NCI-H748 treated with DMSO at 0.1 percent for 48 hours (cell line): ENCODE measurements at places on chromosomes 3 and 15.

- no peak for DNase-seq
These were observed 4.6 kb upstream of the SAMMSON start for GRCh38 chr3:69994919-69995318.

- DNase-seq, result no peak
These were observed 47.4 kb upstream of the SEC22A start for GRCh38 chr3:123154020-123154985.

GRCh38 chr15:42482701-42483100 lies 8.2 kb downstream of the ZNF106 start:
- no peak for DNase-seq

- no peak for DNase-seq
These were observed 10.1 kb upstream of the C3orf22 start for GRCh38 chr3:126568776-126569342.

DNA sequence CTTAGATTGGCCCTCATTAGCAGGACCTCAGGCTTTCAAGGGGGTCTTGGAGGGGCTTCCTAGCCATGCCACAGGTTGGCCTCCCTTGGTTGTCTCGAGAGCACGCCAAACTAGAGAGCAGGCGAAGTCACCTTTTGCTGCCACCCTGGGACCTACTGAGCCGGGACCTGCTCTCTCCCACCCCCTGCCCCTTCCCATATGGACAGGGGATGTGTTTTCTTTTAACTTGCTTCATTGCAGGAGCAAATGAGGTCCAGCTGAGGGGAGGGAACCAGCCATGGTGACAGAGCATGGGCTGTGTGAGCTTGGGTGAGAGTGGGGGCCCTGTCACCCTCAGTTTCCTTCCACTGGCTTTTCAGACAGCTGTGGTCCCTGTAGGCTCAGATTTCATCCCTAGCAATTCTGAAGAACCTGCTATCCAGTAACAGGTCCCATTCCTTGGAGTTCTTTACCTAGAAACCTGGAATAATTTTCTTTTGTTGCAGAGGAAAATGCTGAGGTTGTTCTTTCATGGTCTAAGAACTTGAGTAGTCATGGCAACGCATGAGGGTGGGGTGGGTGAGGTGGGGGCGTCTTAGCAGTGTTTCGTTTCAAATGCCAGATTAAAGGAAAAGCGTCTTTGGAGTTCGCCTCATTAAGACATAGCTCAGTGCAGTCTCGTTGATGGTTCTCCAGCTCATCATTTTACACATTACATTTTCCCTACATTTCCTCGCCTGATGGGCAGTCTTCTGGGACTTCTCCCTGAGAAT lies 20.1 kb upstream of the MAGEF1 start:
- DNase-seq, result no peak

- no peak for DNase-seq
These were observed 228.0 kb downstream of the UACA start for GRCh38 chr15:70535071-70535954.

DNA sequence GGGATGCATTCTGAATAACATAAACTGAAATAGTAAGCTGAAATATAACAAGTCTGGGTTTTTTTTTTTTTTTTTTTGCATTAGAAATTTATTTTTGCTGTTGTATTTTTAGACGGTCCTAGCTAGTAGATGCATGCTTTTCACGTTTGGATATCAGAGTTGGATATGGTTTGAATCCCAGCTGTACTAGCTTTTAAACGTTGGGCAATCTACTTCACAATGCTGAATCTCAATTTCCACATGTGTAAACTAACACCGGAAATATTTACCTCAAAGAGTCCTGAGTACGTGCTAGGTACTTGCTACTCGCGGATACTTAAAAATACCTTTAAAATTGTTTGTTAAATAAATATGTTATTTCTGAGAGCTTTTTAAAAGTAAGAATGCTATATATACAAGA lies 139.8 kb downstream of the BBX start:
- DNase-seq, result peak; percentile 10

GRCh38 chr3:150958683-150959082 lies 13.8 kb downstream of the CLRN1 start:
- no peak for DNase-seq

- no peak for DNase-seq
These were observed 61.3 kb upstream of the SLC6A6 start for GRCh38 chr3:14340960-14341708.

- no peak for DNase-seq
These were observed 23.7 kb downstream of the PRR23E start for GRCh38 chr3:127216415-127217261.

DNA sequence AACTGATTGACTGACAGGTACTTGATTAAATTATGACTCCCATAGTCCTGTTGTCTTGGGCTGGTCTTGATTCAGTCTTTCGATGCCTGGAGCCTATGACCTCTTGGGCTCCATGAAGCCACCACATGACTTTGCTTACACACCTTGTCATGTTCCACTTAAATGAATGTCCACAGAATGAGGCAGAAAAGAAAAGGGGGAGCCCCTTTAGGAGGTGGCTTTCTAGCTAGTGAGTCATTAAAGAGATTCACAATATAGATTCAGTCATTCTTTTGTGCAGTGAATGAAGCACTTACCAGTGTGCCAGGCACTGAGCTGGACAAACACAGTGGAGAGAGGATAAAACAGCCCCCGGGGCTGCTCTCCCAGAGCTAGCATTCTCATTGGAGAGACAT lies 17.1 kb downstream of the VIPR1 start:
- no peak for DNase-seq

DNA sequence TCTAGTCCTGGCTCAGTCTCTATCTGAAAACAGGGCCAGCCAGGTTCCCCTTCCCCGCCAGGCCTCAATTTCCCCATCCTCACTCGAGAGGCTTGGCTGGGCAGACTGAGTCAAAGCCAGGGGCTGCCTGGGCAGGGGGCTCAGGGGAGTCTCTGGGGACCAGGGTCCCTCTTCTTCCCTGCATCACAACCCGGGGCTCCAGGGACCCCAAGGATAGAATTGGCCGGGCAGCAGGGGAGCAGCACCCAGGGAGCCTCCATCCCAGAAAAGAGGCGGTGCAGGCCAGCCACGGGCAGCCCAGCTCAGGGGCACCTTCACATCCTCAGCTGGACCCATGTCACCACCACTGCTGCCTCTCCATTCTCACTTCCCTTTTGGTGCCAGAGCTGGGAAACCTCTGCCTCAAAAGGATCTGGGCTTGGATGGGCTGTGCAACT lies 13.3 kb upstream of the PLXND1 start:
- no peak for DNase-seq

- no peak for DNase-seq
These were observed 310.4 kb downstream of the ERC2 start for GRCh38 chr3:56157693-56158362.

DNA sequence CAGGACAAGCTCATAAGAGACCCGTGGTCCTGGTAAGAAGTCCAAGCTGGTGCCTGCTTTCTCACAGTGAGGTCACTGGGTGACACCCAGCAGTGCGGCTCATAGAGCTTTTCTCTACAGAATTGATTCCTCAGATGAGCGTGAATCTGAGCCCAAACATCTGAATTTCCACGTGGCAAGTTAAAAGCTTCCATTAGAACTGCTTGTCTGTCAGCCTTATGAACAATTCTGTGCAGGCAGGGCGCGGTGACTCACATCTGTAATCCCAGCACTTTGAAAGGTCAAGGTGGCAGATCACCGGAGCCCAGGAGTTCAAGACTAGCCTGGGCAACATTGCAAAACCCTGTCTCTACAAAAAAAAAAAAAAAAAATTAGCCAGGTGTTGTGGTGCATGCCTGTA lies 113.1 kb upstream of the ABHD17C start:
- no peak for DNase-seq

DNA sequence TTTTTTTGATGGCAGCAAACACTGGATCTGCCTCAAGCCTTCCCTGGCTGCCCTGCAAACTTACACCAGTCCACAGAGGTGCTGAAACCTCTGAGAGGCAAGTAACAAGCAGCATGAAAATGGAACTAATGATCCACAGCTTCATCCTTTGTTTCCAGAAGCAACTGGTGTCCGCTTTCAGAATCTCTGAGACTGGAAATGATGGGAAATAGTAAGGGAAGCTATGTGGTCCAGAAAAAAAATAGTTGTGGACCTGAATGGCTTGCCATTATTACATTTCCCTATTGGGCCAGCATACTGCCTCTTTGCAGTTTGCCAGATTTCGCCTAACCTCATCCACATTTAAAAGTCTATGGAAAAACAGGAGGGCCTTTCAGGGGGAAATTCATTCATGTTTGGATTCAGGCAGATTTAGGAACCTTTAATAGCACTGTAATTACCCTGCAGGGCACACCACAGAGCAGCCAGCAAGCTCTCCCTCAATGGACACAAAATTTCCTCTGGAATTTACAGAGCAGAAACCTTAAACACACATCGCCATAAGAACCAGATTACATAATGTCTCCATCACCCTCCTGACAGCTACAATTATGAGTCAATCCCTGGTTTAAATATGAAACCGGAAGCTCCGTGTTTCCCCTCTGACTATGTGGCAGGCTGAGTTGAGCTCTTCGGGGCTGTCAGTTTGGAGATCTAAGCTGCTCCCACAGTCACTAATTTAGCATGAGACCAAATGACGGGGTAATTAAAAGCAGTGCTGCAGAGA lies 134.4 kb downstream of the TMCO5A start:
- no peak for DNase-seq

GRCh38 chr3:46325645-46326300 lies 28.1 kb upstream of the CCR2 start:
- DNase-seq, result no peak

DNA sequence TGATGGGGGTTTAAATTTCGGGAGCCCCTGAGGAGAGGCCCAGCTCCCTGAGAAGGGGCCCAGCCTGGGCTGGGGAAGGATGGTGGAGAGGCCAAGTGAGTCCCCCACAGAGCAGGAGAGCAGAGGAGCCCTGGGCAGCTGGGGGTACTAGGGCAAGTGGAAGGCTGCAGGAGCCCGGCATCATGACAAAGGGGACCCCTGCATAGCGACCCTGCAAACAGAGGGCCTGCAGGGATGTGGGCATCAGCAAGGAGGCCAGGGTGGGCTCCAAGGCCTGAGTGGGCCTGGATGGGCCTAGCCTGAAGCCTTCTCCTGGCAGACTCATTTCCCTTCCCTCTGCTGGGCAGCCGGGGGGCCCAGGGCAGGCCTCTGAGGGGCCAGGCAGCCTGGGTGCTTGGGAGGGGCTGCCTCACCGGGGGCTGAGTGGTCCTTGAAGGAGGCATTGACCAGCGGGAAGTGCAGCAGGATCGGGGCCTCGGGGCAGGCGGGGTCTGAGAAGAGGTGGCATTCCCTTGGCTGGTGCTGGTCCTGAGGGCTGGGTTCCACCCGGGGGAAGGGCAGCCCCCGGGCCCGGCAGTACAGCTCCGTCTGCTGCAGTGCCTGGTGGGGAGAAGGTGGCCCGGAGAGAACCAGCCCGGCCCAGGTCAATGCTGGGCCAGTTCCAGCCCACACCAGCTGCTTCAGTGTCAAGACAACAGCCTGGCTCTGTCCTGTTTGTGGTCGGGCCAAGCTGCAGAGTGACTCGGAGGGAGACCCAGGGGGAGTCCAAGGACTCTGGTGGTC lies 24.7 kb downstream of the PLA2G4D start:
- no peak for DNase-seq

DNA sequence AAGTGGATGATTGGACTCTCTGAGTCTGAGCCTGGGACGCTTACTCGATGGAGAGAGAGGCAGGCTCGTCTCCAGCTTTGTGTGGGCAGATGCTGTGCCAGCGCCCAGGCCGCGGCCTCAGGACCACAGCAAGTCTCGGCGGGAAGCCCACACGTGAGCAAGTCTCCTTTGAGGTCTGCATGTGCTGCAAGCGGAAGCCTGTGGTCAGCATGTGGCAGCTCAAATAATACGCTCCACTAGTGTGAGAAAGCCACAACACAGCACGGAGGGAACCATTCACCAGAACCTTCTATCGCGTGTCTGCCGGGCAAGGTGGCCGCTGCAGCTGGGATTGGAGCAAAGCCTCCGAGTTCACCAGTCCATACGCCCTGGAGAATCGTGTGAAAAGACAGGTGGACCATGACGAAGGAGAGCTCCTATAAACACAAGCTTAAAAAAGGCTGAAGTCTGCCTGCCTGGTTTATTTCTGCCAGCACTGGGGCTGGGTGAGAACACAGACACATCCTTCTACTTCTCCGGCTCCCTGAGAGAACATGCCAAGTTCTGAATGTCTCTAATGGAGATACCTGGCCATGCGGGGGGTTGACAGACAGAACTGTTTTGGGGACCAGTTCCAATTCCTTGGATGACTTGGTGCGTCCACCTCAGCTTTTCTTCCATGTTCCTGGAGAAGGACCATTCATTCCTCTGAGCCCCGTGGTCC lies 82.0 kb upstream of the LRIG1 start:
- no peak for DNase-seq

GRCh38 chr3:106140431-106140830 lies 271.6 kb upstream of the CBLB start:
- no peak for DNase-seq

GRCh38 chr3:60133269-60134162 lies 1083.7 kb upstream of the CFAP20DC start:
- no peak for DNase-seq

DNA sequence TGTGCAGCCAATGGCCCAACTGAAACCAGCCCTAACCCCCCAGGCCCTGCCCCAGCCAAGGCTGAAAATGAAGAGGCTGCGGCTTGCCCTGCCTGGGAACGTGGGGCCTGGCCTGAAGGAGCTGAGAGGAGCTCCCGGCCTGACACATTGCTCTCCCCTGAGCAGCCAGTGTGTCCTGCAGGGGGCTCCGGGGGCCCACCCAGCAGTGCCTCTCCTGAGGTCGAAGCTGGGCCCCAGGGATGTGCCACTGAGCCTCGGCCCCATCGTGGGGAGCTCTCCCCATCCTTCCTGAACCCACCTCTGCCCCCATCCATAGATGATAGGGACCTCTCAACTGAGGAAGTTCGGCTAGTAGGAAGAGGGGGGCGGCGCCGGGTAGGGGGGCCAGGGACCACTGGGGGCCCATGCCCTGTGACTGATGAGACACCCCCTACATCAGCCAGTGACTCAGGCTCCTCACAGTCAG lies 11.2 kb downstream of the MAP1A start:
- DNase-seq, result no peak

DNA sequence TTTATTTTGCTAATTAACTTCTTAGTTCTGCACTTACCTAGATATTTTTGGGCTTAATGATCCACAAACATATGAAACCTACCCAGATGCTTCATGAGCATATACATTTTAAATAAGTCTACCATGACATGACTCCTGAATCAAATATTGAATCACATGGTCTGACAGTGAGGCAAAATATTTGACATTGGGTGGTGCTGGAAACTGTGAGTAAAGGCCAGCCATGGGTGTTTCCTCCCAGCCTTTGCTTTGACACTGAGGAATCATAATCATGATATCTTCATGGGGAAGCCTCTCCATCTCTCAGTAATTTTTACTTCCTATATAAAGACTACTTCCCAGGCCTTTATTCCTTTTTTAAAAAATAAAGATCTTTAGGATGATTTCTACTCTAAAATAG lies 22.8 kb upstream of the SSR3 start:
- no peak for DNase-seq

DNA sequence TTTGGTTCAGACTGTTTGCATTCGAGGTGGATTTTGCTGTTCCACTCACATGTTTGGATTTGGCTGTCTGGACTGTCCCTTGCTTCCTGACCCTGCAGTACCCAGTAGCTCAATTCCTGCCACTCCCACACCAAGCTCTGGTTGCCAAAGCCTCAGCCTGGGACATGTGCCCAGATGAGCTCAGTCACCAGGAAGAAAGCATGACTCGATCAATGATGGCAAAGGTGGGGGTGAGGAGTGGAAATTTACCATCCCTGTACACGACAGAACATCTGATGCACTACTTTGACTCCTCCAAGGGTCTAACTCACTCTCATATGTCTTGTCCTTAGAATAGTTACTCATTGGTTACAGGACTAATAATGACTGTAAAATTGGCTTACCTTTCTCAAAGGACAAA lies 45.2 kb downstream of the ZNF385D start:
- DNase-seq, result no peak
